ENCODE measurements at places on chromosomes 7 and 10. TPM values are rescaled to one million over a fixed set of nuclear protein-coding genes. Genes with fewer than 3 reads are reported as not detected.

Gene HOXA5
- 2.4 TPM for total RNA-seq

Gene ANKRD1
- total RNA-seq = 1.4 TPM

Gene RET
- 0.27 TPM for total RNA-seq

Gene ITPRIP
- total RNA-seq = 15.7 TPM

Gene PKD1L1
- total RNA-seq = under 0.01 TPM

Gene ELFN1
- total RNA-seq = 3.8 TPM

Gene PKD2L1
- total RNA-seq = not detected

Gene VSTM2A
- total RNA-seq = not detected

Gene GRB10
- total RNA-seq = 20.1 TPM

Gene SMO
- 4.2 TPM for total RNA-seq

- DNase-seq = no peak
Observed at GRCh38 chr7:25788371-25788770, 363.6 kb upstream of the NFE2L3 start.

GRCh38 chr7:54904130-54904529 is 114.7 kb upstream of the EGFR start:
- DNase-seq = peak; percentile 88

DNA sequence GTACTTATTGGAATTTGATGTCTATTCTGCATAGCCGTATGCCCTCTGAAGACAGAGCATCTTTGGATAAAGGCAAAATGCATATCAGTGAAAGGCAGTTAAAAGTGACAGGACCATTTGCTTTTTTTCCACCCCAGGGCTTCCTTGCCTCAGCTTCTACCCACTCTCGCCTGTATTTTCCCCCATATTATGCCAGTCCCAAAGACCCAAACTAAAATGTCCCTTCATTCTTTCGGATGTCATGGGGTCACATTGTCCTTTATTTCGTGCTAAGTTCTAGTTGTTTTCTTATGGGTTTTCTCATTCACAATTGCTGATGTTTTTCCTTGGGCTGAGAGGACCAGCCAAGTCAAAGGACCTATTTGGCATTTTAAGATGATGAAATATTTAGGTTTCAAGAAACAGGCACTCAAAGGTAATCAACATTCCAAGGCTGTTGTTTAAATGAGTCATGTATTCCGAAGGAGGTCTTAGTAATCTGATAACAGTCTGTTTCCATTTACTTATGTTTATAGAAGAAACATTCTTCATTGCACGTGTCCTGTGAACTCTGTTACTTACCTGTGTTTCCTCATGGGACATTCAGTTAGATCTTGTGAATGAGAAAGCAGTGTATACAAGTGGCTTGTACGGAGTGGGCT is 74.1 kb downstream of the DNAH11 start:
- peak; percentile 81 for DNase-seq

GRCh38 chr10:8056871-8057331 is 2.4 kb downstream of the GATA3 start:
- DNase-seq = no peak

DNA sequence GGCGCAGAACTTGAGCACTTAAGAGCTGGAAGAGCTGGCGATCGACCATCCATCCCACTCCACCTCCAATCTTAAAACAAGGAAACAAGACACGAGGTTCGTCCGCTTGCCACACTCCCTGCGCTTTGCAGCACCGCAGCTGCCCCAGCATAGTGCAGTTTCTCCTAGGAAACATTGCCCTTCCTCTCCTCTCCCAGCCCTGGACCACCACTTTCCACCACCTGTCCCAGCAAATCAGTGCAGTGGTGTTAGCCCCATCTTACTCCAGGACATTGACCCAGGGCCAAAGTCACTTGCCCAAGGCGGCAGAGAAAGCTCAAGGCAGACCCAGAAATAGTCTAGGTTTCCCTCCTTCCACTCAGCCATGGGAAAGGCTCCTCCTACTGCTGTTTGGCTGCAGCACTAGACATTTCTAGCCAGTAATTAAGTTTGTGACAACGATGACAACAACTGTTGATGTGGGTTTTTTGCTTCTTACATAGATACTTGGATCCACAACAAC is 1.5 kb upstream of the PARD3 start:
- DNase-seq = peak; percentile 40

DNA sequence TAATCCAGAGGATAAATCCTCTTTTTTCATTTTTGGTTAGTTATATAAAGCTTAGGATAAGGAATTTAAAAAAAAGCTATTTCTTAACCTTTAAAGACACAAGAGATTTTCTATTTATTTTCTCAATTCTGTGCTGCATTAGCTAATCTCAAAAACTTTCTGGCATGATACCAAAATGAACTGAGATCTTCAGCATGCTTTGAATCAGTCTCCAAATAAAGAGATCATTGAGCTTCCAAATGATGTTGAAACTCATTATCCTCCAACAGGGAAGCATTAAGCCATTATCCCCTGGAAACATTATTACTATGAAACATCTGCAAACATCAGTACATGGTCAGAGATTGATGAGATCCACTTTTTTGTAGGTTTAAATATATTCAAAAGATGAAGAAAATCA is 350.3 kb upstream of the TEX47 start:
- DNase-seq = no peak

GRCh38 chr10:19290770-19291169 is 242.2 kb downstream of the MALRD1 start:
- no peak for DNase-seq

GRCh38 chr7:149778327-149778637 is 4.9 kb upstream of the ZNF467 start:
- no peak for DNase-seq

GRCh38 chr7:111080495-111081105 is 10.3 kb upstream of the LRRN3 start:
- DNase-seq = no peak

- DNase-seq = peak; percentile 92
Observed at GRCh38 chr7:66250711-66251110, 45.6 kb downstream of the TPST1 start.

DNA sequence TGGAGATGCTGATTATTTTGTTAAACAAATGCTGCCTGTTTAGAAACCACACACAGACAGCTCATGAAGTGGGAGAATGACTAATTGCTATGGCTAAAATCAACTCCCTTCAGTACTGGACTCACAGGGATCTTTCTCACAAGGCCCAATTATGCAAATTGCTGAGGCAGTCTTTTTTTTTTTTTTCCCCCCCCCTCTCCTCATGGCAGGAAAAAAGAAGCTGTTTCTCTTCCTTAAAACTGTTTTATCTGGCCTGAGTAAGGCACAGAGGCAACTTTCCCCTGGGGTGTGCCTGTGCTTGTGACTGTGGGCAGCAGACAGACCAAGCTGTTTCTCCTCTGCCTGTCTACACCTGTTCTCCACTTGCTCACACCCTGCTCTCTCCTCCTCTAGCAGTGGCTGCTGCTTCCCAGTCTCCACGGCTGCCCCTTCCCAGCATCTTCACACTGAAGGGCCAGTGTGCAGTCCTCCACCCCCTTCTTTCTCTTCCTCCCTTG is 65.4 kb upstream of the STEAP1B start:
- peak; percentile 69 for DNase-seq

GRCh38 chr10:119535305-119535704 is 7.2 kb downstream of the RGS10 start:
- DNase-seq = peak; percentile 23

DNA sequence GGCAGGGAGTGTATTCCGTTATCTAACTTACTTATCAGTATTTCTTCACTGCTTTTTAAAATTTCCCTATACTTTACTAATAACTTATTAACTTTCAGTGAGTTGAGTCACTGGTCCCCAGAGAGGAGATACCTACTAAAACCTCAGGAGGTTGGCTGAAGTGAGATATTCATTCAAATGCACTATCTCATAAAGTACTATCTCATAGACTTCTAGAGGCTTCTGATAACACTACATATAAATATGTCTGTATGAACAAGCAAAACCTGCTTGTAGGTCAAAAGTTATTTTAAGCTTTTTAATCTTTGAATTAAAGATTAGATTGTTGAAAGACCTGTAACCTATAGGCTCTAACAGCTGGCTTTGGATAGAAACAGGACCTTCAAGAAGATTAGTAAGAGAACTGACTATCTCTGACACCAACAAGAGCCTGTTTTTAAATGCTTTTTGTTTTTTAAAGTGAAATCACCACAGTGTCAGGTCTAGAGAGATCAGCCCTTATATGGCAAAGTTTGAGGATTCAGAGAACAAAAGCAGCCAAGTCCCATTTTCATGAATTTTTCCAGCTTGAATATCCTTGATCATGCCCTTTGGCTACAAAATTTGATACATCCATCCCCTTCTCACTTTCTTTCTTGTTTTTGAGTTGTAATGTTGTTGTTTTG is 242.2 kb downstream of the ARL4A start:
- DNase-seq = peak; percentile 82

GRCh38 chr10:97079448-97079847 is 106.3 kb downstream of the SLIT1 start:
- no peak for DNase-seq

GRCh38 chr10:3834404-3834803 is 49.4 kb upstream of the KLF6 start:
- DNase-seq = no peak

DNA sequence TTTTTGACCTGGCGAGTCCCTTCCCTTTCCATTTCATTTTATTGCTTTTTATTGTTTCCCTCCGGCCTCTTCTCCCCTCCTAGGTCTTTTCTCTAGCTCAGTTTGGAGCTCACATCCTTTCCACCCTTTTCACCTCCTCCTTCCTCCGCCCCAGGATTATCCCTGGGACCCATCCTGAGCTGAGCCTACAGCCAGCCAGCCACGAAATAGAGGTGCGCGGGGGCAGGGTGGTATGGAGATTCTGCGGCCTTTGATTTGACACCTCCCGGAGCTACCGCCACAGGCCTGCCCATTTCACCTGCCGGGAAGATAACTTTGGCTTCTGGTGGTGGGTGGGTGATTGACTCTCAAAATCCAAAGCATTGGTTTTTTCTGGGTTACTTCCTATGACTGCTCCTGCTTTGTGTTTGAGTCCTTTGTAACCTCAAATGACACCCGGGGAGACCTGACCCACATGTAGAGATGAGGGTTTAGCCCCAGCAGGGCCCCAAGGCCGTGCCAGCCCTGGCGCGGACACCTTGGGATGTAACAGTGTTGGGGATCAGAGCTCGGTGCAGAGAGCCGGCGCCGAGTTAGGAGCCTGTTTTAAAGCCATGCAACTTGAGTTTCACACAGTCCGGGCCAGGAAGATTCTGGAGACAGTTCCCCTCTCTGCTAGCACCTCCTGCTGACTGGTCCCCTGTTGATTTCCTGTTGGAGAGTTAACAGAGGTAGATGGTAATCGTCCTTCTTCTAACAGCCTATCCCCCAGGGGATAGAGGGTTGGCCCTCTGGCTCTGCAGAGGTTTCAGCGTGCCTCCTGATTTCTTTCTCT is 1.5 kb downstream of the DUSP5 start:
- DNase-seq = peak; percentile 70

DNA sequence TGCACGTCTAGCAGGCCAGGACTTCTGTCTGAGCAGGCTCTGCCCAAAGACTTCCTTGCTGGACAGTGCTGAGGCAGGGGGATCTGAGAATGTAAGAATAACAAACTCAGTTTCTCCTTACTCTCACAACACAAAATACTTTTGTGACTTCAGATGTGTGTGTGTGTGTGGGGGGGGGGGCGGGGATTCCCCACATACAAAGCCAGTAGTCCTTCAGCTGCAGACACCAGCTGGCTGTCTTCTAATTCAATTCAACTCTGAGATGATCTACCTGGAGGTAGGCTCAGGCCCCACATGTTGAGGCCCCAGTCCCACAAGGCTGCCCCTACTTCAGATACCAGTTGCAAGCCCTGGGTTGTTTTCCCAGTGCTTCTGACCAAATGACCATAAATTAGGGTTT is 4.7 kb upstream of the CXCL12 start:
- DNase-seq = no peak

GRCh38 chr10:18094793-18095192 is 45.4 kb upstream of the CACNB2 start:
- no peak for DNase-seq

DNA sequence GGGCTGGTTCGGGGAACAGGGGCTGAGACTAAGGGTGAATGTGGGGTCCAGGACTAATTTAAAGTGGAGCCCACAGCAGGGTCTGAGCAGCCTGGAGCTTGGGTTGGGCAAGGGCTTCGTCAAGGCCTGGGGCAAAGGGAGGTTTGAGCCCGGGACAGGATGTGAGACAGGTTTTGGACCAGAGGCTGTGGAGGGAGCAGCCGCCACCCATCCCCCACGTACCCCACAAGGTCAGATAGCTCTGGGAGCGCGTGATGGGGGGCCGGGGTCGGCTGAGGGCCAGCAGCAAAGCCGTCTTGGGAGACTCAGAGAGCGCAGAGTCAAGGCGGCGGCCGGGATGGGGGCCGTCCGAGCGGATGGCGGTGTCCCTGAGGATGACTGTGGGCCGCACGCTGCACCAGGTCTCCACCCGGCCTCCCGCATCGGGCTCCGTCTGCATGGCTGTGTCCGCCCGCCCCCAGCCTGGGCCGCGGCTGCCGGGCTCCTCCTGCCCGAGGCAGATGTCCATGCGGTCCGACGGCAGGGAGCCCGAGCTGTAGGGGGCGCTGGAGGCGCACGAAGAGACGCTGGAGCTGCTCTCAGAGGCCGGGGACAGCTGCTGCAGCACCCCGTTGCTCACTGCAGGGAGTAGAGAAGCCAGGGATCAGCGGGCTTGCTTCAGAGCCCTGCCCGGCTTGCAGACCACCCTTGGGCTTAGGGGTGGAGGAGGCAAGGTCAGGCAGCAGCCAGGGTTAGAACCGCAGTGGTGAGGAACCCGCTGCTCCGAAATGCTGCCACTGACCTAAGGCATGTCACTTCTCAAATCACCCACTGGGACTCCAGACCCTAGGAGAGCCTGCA is 12.1 kb downstream of the PDZD7 start:
- peak; percentile 74 for DNase-seq

DNA sequence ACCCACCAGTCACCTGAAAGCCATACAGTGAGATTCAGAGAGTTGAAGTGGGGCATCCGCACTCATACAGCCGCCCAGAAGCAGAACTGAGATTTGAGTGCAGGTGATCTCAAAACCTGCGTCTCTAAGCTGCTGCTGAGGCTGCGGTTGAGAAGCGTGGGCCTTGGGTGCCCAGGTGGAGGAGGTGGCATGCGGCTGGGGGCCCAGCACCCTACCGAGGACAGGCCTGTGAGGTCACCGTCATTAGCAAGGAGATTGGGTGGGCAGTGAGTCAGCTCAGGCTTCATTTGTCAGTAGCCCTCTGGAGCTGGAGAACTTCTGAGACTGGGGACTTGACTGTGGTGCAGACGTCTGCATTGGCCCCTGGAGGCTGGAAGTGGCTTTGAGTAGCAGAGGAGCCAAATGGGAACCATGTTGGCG is 29.8 kb downstream of the ZMIZ1 start:
- no peak for DNase-seq

GRCh38 chr10:113059371-113059780 is 109.3 kb downstream of the TCF7L2 start:
- peak; percentile 94 for DNase-seq

DNA sequence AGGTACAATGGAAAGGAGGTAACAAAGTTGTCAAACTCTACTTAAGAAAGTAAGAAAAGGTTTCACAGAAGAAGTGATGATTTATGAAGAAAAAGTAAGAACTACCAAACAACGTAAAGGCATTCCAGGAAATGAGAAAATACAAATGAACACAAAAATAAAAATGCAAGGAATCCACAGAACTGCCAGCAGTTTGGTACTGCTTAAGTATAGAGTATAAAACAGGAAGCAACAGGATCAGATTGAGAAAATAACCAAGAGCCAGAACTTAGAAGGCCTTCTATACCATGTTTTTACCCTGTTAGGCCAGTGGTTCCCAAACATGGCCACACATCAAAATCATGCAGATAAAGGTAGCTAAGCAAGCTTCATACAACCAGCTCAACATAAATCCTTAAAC is 9.2 kb downstream of the NDUFA5 start:
- no peak for DNase-seq
